ENCODE measurements at places on chromosomes 12 and 14. TPM values are rescaled to one million over a fixed set of nuclear protein-coding genes. Genes with fewer than 3 reads are reported as not detected.

- H3K36me3 ChIP-seq, result peaks cover 7% of the 10 kb centered on the region
- no peaks in the 10 kb centered on the region for H3K27me3 ChIP-seq
- no peak overlapping the region for H3K27ac ChIP-seq
- no peak overlapping the region for H3K4me3 ChIP-seq
- DNase-seq, result no peak
- H3K4me1 ChIP-seq, result peaks cover 5% of the 10 kb centered on the region
These were observed 2.7 kb upstream of the RABGGTA start for GRCh38 chr14:24274101-24274543.

The AICDA gene
- total RNA-seq, result not detected

- no peak overlapping the region for H3K4me3 ChIP-seq
- H3K4me1 ChIP-seq, result peaks cover 19% of the 10 kb centered on the region
- no peak overlapping the region for H3K27ac ChIP-seq
- H3K36me3 ChIP-seq, result peaks cover 13% of the 10 kb centered on the region
These were observed 5.6 kb downstream of the CDCA4 start for GRCh38 chr14:105015242-105015641.

DNA sequence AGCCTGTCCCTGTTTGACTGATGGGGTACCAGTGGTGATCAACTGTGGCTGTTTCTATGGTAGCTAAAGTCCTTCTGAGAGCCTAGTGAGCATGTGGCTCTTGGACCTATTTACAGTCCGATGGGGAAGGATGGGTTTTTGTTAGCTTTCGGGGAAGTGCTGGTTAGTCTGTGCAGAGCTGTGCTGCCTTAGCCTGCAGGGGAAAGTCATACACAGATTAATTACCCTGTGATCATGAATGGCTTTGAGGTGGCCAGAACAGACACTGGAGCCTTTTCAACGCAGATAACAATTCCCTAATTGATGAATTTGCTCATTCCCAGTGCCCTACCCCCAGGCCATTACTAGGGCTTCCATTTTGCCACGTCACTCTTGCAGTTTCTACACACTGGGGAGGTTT lies 99.7 kb downstream of the WSCD2 start:
- no peak for DNase-seq
- no peaks in the 10 kb centered on the region for H3K27me3 ChIP-seq
- no peaks in the 10 kb centered on the region for H3K4me1 ChIP-seq
- no peak overlapping the region for H3K4me3 ChIP-seq

DNA sequence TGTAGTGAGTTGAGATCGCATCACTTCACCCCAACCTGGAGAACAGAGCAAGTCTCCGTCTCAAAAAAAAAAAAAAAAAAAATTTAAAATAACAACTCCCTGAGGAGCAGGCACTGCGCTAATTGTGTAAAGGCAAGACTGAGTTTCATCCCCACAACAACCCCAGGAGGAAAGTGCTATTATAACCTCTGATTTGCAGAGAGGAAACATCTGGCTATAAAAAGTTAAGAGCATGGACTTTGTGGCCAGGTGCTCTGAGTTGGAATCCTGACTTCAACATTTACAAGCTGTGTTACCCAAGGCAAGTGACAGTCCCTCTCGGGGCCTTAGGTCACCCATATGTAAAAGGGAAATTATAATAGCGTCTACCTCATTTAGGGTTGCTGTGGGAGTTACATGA lies 76.0 kb upstream of the MYL2 start:
- H3K4me3 ChIP-seq, result no peak overlapping the region
- peaks cover 4% of the 10 kb centered on the region for H3K4me1 ChIP-seq
- no peaks in the 10 kb centered on the region for H3K27me3 ChIP-seq
- no peak for DNase-seq
- H3K27ac ChIP-seq, result no peak overlapping the region

- peak overlapping the region; percentile 34 for H3K4me3 ChIP-seq
- no peaks in the 10 kb centered on the region for H3K36me3 ChIP-seq
- peak; percentile 10 for DNase-seq
- peaks cover 38% of the 10 kb centered on the region for H3K4me1 ChIP-seq
These were observed 370 bp downstream of the HRK start for GRCh38 chr12:116880817-116881324.

DNA sequence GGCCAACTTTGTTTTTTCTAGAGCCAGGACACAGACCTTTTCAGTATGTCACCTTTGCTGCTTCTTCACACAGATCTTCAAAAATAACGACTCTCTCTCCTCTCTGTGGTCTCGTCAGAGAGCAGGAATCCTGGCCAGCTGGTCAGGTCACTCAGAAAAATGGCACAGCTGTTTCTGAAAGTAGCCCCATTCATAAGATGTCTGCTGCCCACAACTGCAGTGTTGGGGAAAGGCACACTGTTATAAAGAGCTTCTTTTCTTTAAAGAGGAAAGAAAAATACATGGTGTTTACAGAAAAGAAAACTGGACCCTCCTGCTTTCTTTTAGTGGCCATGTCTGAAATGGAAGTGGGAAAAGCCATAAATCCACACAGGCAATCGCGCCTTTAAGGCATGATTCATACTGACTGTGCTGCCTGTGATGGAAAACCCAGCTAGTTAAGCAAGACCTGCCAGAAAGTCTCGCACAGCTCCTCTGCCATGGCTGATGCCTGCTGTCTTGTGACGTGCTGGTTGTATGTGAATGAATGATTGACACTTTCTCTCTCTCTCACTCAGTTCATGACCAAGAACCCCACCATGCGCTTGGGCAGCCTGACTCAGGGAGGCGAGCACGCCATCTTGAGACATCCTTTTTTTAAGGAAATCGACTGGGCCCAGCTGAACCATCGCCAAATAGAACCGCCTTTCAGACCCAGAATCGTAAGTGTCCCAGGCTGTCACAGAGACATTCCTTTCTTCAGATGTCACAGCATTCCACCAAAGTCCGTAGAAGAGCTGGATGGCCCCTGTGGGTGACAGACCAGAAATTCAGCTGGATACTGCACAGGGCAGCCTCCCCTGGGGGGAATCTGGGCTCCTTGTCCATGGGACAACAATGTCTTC lies 147.9 kb upstream of the HIF1A start:
- no peak overlapping the region for H3K4me3 ChIP-seq
- peaks cover 39% of the 10 kb centered on the region for H3K36me3 ChIP-seq
- DNase-seq, result no peak
- H3K4me1 ChIP-seq, result peaks cover 13% of the 10 kb centered on the region
- H3K27ac ChIP-seq, result no peak overlapping the region

DNA sequence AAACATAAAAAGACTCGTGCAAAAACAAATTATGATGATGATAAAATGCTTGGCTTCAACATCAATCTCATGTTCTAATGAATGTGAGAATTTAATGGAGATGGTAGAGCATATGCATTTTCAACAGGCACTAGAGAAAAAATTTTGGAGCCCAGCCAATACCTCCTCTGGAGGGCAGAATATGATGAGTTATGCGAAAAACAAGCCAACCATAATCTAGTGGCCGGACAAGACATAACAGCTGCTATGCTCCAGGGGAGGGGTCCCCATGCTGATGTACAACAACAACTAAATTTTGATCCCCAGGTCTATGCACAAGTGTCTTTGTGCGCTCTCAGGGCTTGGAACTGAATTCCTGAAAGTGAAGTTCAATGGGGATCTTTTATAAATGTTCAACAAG lies 1197.5 kb downstream of the LRFN5 start:
- H3K36me3 ChIP-seq, result no peaks in the 10 kb centered on the region
- DNase-seq, result no peak
- H3K4me3 ChIP-seq, result no peak overlapping the region
- H3K4me1 ChIP-seq, result no peaks in the 10 kb centered on the region
- H3K27ac ChIP-seq, result no peak overlapping the region

The TBX5 gene
- total RNA-seq, result 51.7 TPM

- H3K27ac ChIP-seq, result no peak overlapping the region
- H3K27me3 ChIP-seq, result no peaks in the 10 kb centered on the region
- H3K4me3 ChIP-seq, result no peak overlapping the region
- peaks cover 14% of the 10 kb centered on the region for H3K4me1 ChIP-seq
- no peaks in the 10 kb centered on the region for H3K36me3 ChIP-seq
- no peak for DNase-seq
These were observed 4.6 kb downstream of the TMEM120B start for GRCh38 chr12:121717041-121717699.

DNA sequence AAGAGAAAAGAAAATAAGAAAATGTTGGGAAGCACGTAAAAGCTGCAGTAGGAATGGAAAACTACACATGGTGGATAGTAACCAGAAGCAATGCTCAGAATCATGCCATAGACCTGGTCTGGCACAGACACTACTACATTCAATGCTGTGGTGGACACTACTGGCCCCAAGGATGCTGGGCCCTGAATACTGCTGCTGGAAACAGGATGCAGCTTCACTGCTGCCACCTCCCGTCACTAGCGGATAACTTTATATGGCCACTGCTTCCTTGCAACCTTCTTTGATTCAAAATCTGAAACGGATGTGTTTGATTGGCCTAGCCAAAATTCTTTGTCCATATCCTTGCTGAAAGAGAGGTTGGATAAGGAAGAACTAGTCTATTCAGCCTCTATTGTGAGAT lies 30.7 kb downstream of the ADCY6 start:
- H3K4me3 ChIP-seq, result no peak overlapping the region
- H3K36me3 ChIP-seq, result no peaks in the 10 kb centered on the region
- no peak for DNase-seq
- H3K27me3 ChIP-seq, result no peaks in the 10 kb centered on the region
- H3K4me1 ChIP-seq, result peaks cover 4% of the 10 kb centered on the region
- H3K27ac ChIP-seq, result no peak overlapping the region

- H3K4me1 ChIP-seq, result peaks cover 29% of the 10 kb centered on the region
- H3K27ac ChIP-seq, result peak overlapping the region; percentile 65
- H3K36me3 ChIP-seq, result no peaks in the 10 kb centered on the region
- H3K4me3 ChIP-seq, result no peak overlapping the region
- no peaks in the 10 kb centered on the region for H3K27me3 ChIP-seq
These were observed 36.5 kb upstream of the DYNC1H1 start for GRCh38 chr14:101927859-101928258.
